ENCODE measurements at places on chromosomes 2 and 18. TPM values are rescaled to one million over a fixed set of nuclear protein-coding genes. Genes with fewer than 3 reads are reported as not detected.

DNA sequence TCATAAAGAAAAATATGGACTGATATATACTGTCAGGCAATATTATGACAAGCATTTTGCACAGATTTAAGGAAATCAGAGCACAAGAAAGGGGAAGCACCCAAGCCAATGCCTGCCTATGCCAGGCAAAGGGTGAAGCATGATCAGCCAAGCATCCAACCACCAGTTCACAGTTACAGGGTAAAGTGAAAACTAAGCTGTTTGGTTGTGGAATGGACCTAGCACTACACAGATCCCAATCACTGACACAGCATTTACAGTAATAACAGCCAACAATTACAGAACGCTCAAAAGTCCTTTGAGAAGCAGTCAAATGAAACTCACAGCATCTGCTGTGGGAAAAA, 90.3 kb downstream of the SP3 start:
- no peak for DNase-seq
- H3K4me3 ChIP-seq = no peak overlapping the region
- no peak overlapping the region for H3K27ac ChIP-seq
- no peaks in the 10 kb centered on the region for H3K36me3 ChIP-seq

- no peak for DNase-seq
- H3K4me3 ChIP-seq = no peak overlapping the region
- no peaks in the 10 kb centered on the region for H3K36me3 ChIP-seq
- H3K27me3 ChIP-seq = no peaks in the 10 kb centered on the region
These were observed 68.1 kb upstream of the PELI1 start for GRCh38 chr2:64212346-64212745.

GRCh38 chr2:88751768-88752167, 60.3 kb downstream of the RPIA start:
- no peak overlapping the region for H3K4me3 ChIP-seq
- H3K27ac ChIP-seq = no peak overlapping the region
- H3K36me3 ChIP-seq = peaks cover 33% of the 10 kb centered on the region
- no peaks in the 10 kb centered on the region for H3K27me3 ChIP-seq
- DNase-seq = no peak

DNA sequence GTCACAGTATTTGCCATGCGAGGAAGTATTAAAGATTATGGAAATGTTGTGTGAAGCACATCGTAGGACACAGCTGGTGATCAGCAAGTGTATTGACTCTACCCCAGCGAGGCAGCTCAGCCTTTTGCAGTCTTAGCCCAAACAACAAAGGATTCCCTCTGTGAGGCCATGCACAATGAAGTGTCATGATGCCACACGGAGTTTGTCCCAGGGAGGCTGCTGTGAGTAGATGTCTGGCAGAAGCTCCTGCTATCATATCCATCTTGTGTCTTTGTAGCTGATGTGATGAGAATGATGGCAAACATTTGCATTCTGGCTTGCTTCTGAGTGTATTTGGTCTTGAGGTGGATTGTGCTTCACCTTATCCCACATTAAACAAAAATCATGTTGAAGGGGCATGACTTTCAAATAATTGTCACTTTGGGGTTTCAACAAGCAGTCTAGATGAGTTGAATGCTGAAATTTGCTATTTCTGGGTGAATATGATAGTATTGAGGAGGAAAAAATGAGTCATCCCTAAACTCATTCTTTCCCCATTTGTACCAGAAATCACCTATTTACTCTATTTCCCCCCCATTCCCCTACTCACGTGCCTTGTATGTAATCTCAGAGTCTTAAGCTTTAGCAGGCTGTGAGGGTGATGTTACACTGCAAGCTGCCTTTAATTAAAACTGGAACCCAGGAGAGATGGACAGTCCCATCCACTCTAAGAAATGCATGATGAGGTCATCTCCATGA, 273.5 kb downstream of the RNF144A start:
- H3K36me3 ChIP-seq = no peaks in the 10 kb centered on the region
- H3K4me3 ChIP-seq = no peak overlapping the region
- H3K27ac ChIP-seq = no peak overlapping the region
- DNase-seq = no peak
- no peaks in the 10 kb centered on the region for H3K4me1 ChIP-seq

IL1R2 gene
- 17.9 TPM for polyA plus RNA-seq
